Hematopoietic multipotent progenitor cell treated with erythropoietin and hydrocortisone succinate and interleukin-3 and kit ligand, for 17 days (in vitro differentiated cells): ENCODE measurements at places on chromosomes 2 and 18.

GRCh38 chr2:239938651-239939486 is 86.3 kb downstream of the NDUFA10 start:
- DNase-seq = no peak

- no peak for DNase-seq
Observed at GRCh38 chr2:186459009-186459408, 27.1 kb upstream of the ZC3H15 start.

- DNase-seq = no peak
Observed at GRCh38 chr2:188676010-188676400, 298.2 kb upstream of the COL3A1 start.

- DNase-seq = peak; percentile 56
Observed at GRCh38 chr2:172084645-172085459, 455 bp upstream of the DLX1 start.

DNA sequence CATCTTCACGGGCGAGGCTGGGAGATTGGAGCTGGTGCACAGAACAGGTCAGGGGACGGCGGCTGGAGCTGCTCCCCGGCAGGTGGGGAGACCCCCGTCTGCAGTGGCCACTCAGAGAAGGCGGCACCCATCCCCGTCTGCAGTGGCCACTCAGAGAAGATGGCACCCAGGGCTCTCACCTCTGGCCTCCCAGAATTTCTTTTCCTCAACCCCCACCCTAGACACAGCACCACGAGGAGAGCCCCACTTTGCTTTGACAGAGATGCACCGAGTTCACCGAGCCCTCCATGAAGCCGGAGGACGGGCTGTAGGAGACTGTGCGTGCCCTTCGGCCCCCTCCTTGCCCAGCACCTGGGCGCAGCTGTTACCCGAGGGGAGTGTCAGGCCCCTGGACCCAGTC is 201.6 kb upstream of the SALL3 start:
- no peak for DNase-seq

DNA sequence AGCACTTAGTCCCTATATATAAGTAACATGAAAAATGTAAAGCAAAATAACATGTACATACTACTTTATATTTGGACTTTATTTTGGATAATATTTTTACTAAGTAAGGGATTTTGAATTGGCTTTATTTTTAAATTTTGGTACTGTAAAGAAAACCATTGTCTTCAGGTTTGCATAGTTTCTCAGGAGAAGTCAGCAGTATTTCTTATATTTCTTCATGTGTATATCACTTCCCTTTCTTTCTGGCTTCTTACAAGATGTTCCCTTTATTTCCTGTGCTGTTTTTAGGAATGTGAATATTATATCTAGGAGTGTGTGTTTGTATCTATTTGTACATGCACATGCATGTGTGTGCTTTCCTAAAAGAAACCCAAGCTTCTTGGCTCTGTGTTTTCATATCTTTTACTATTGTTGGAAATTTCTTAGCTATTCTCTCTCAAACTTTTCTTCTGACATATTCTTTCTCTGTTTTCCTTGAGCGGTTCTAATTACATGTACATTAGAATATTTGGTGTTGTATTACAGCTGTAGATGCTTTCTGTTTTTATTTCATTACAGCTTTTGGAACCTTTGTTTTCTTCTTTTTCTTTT is 1549.7 kb upstream of the ACVR2A start:
- DNase-seq = no peak

DNA sequence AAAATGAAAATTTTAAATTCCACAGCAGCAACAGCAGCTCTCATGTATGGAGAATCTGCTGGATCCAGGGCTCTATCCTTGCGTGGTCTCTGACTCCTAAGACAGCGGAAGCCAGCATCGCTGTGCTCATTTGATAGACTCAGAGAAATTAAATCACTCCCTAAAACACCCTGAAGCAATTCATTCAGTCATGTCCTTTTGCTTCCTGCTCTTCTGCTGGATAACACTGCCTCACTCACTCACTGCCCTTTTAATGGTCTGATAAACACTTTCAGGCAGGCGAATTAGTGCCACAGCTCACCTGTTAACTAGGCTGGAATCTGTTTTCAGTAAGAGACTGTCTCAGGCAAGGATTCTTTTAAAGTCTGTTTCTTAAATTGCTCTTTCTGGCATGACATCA is 10.0 kb downstream of the WIPF1 start:
- no peak for DNase-seq

DNA sequence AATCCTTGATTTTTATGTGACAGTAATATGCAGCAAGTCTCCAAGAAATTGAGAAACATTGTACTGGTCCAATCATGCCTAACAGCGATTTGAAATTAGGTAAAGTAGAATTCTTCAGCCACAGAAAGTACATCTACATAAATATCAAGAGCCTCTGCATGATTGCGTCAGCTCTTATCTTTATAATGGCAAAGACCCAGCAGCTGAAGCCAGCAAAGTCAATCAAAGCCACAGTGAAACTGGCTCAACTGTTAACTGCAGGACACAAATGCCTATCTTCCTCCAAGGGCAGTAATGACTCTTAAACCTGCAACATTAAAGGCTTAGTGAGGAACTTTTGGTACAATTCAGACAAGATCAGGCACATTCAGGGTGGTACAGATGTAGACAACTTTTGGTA is 102.5 kb downstream of the BARD1 start:
- DNase-seq = no peak

- DNase-seq = no peak
Observed at GRCh38 chr2:85445316-85446295, 27.1 kb downstream of the SH2D6 start.

- DNase-seq = no peak
Observed at GRCh38 chr2:218895759-218896500, 15.3 kb downstream of the WNT10A start.

DNA sequence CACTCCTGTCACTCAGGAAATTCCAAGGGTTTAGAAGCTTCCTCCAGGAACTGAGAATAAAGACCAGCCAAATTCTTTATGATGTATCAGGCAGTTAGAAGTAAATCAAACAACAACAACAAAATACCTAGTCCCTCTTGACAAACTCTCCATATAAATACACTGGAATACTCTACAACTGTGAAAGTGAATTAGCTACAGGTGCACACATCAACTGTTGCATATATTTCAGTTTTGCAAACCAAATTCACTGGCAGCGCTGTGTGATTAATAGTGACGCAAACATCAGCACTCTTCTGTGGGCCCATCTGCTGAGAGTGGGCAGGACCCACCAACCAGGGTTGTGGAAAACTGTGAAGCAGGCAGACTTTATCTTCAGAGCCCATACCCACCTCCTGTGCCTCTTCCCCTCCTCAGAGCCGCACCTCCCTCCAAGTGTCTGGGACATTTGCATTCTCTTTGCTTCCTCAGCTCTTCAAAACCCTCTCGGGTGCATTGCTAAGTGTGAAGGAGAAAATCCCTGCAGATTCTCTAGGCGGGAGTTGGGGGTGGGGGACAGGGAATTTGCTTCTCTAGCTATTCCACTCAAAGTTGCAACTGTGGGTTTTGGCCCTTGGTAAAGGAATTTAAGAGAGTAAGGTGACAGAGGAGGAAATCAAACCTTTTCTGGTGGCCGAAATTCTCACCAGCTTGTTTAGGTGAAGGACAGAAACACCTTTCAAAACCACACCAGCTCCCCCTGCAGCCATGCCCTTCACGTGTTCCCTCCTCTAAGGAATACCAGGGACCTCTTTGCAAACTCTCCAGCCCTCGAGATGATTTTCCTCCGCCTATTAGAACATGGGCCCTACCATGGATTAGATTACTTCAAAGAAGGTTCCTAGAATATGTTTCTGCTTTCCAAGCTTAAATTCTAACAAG is 119.3 kb downstream of the MRO start:
- DNase-seq = no peak
